Endodermal cell (in vitro differentiated cells): ENCODE measurements at places on chromosomes 16 and 17.
A peak's percentile ranks its signal among the peaks of the same experiment; 100 is the strongest.

GRCh38 chr16:30068750-30069610 is 3.4 kb downstream of the ALDOA start:
- peaks cover 3% of the 10 kb centered on the region for H3K4me1 ChIP-seq
- no peaks in the 10 kb centered on the region for H3K27me3 ChIP-seq
- H3K27ac ChIP-seq: no peak overlapping the region
- peaks cover 59% of the 10 kb centered on the region for H3K36me3 ChIP-seq
- peak; percentile 79 for DNase-seq

GRCh38 chr17:57337390-57337789 is 81.1 kb downstream of the MSI2 start:
- H3K27me3 ChIP-seq: no peaks in the 10 kb centered on the region
- no peaks in the 10 kb centered on the region for H3K4me1 ChIP-seq
- DNase-seq: no peak
- peak overlapping the region; percentile 29 for H3K27ac ChIP-seq

DNA sequence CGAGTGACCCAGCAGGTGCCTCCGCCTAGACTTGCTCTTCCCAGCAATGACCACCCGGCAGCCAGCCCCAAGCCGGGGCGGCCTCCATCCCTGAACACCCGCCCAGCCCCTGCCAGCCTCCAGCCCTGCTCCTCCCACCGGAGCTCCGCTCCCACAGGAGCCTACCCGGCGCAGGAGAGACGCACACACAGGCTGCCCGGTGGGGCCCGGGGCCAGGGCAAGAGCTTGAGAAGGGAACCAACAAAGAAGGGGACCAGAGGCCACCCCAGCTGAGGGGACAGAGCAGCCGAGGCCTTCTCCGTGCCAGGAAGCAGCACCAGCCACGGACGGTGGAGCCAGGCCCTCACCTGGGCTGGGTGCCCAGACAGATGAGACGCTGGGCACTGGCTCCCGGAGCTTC is 13.8 kb downstream of the PKD1 start:
- H3K36me3 ChIP-seq: no peaks in the 10 kb centered on the region
- H3K27me3 ChIP-seq: no peaks in the 10 kb centered on the region
- H3K27ac ChIP-seq: no peak overlapping the region
- no peak overlapping the region for H3K4me3 ChIP-seq
- no peak for DNase-seq

- no peak overlapping the region for H3K4me3 ChIP-seq
- no peaks in the 10 kb centered on the region for H3K4me1 ChIP-seq
- no peak overlapping the region for H3K27ac ChIP-seq
- no peaks in the 10 kb centered on the region for H3K27me3 ChIP-seq
- DNase-seq: no peak
- H3K36me3 ChIP-seq: peaks cover 5% of the 10 kb centered on the region
Measured at GRCh38 chr17:83046448-83047181, 32.8 kb upstream of the METRNL start.

DNA sequence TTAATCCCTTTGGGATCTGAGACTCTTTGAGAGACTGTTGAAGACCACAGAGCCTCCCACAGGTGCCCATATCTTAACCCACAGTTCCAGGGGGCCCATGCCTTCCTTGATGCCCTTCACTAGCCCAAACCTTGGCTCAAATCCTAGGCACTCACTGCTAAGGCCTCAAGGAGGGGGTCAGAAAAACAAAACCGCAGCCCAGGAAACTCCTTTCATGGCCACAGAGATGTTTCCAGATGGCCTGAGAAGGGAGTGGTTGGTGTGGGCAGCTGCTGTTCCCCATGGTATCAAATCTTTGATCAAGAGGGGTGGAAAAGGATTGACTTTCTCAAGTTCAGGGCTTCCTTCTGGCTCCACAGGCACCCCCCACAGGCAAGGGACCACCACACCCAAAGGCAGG is 44.7 kb downstream of the CDH1 start:
- no peak for DNase-seq
- no peaks in the 10 kb centered on the region for H3K36me3 ChIP-seq
- no peak overlapping the region for H3K27ac ChIP-seq
- no peaks in the 10 kb centered on the region for H3K27me3 ChIP-seq
- no peak overlapping the region for H3K4me3 ChIP-seq

DNA sequence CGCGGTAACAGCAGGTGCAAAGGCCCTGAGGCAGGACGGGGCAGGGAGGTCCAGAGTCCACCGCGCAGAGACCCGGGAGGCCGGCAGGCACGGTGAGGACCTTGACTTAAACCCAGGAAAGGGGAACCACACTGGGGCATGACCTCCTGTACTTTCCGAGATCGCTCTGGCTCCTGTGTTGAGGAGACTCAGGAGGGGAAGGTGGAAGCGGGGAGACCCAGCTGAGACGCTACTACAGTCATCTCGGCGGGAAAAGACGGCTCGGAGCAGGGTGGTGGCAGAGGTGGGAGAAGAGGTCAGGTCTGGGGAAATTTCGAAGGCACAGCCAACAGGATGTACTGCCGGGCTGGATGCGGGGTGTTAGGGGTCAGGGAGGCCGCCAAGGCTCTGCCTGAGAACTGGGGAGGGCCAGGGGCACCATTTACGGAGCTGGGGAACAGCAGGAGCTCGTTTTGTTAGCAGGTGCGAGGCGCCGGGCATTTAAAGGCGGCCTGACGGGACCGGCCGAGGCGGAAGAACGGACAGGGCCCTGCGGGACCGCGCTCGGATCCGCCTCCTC is 22.3 kb downstream of the NPTX1 start:
- H3K36me3 ChIP-seq: no peaks in the 10 kb centered on the region
- H3K4me1 ChIP-seq: no peaks in the 10 kb centered on the region
- peak overlapping the region; percentile 90 for H3K4me3 ChIP-seq
- H3K27me3 ChIP-seq: peaks cover 29% of the 10 kb centered on the region

DNA sequence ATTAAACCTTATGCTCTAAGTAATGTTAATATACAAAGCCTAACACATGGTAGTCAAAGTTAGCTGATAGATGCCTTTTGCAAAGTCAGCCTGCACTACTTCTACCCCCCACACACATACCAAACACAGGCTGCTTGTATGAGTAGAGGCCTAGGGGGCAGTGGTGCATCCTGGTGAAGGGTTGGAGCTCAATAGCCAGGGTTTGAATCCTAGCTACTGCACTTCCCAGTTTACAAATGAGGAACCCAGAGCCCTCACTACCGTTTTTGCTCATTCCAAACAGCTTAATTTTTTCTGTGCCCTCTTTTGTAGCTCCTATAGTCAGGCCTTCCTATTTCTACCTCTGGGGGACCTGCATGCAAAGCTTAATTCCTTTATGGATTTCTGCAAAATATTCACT is 18.9 kb upstream of the HYDIN start:
- H3K4me3 ChIP-seq: no peak overlapping the region
- no peaks in the 10 kb centered on the region for H3K4me1 ChIP-seq
- H3K27ac ChIP-seq: no peak overlapping the region

DNA sequence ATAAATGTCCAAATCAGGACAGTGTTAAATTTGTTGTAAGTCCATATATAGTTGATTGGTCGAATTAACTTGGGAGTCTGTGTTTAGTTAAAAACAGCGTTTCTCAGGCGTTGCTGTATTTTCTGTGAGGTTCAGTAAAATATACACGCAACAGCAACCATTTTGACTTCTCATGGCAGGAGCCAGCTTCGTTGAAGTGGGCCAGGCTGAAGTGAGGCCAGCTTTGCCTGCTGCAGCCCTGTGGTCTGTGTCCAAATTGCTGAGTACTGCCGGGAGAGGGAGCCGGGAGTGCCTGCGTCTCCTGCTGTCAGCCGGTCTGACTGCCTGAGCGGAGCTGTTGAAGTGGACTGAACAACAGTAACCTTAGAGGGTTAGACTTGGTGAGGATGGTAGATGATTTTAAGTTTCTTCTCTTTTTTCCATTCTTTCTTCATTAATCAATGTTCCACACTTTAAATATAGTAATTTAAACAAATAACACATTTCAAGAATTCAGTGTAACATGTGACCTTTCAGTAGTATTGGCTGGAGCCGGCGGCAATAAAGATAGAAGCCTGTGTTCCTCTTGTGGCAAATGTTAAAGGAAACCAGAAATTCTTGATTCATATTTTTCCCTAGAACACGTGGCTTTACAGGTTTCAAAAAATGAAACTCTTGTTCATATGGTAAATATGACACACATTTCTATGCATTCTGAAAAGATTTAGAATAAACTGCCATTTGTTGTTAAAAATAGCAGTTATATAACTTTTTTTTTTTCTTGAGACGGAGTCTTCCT is 37.0 kb upstream of the ZNF750 start:
- DNase-seq: peak; percentile 76
- peaks cover 8% of the 10 kb centered on the region for H3K36me3 ChIP-seq
- H3K27me3 ChIP-seq: no peaks in the 10 kb centered on the region
- H3K4me3 ChIP-seq: no peak overlapping the region

DNA sequence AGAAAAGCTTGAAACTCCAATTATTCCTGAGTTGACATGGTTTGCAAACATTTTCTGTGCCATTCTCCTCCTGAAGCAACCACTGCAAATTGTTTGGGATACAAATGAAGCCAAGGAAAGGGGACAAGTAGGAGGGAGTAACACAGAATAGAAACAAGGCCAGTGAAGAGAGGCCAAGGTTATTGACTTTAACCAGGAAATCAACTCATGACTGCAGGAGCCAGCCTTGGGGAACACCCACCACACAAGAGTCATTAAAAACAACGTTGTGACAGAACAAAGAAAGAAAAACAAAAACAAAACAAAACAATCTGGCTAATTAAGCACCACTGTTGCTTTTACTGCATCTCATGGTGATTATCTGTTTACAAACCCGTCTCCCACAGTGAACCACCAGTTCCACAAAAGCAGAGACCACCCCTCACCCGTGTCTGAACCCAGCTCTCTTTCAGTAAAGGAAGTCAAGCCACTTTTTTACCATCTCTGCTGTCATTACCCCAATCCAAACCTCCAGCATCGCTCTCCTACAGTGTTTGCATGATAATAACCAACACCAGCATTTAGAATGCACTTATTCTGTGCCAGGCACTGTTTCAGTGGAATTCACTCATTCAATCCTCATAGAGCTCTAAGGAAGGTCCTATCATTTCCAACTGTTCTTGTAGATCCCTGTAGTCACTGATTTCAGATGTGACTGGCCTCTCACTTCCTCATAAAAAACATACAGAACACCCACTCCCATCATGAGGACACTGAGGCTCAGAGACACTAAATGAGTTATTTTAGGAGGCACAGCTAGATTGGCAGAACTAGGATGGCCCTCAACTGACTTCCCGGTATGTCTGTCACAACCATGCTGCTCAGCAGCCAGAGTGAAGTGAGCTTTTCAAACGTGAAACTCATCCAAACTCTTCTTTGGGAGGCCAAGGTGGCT is 2.0 kb downstream of the ZDHHC1 start:
- H3K27me3 ChIP-seq: no peaks in the 10 kb centered on the region
- no peak overlapping the region for H3K27ac ChIP-seq
- no peaks in the 10 kb centered on the region for H3K36me3 ChIP-seq
- no peak for DNase-seq
- no peak overlapping the region for H3K4me3 ChIP-seq

- no peak for DNase-seq
- no peaks in the 10 kb centered on the region for H3K36me3 ChIP-seq
- H3K4me1 ChIP-seq: no peaks in the 10 kb centered on the region
- no peak overlapping the region for H3K27ac ChIP-seq
- no peak overlapping the region for H3K4me3 ChIP-seq
- no peaks in the 10 kb centered on the region for H3K27me3 ChIP-seq
Measured at GRCh38 chr17:78897664-78898047, 5.3 kb downstream of the CEP295NL start.

DNA sequence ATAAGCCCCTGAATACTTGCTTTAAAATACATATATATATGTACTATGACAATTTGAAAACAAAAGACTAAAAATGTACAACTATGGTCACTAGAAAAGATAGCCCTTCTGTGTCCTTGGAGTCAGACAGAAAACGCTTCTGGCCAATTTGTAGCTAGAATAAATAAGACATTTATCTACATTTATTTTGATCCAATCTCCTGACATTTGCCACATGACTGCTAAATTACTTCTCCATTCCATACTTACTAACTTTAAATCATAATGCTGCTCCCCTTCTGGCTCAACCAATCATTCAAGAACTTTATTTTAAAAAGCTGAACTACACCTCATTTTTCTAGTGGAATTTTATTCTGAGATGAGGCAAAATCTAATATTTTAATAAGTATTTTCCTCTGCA is 65.8 kb downstream of the CYTH1 start:
- no peak overlapping the region for H3K27ac ChIP-seq
- H3K27me3 ChIP-seq: no peaks in the 10 kb centered on the region
- peaks cover 13% of the 10 kb centered on the region for H3K4me1 ChIP-seq

GRCh38 chr16:66964049-66964448 is 3.0 kb downstream of the CES3 start:
- DNase-seq: no peak
- no peaks in the 10 kb centered on the region for H3K36me3 ChIP-seq
- no peaks in the 10 kb centered on the region for H3K27me3 ChIP-seq
- no peaks in the 10 kb centered on the region for H3K4me1 ChIP-seq
- H3K4me3 ChIP-seq: no peak overlapping the region

DNA sequence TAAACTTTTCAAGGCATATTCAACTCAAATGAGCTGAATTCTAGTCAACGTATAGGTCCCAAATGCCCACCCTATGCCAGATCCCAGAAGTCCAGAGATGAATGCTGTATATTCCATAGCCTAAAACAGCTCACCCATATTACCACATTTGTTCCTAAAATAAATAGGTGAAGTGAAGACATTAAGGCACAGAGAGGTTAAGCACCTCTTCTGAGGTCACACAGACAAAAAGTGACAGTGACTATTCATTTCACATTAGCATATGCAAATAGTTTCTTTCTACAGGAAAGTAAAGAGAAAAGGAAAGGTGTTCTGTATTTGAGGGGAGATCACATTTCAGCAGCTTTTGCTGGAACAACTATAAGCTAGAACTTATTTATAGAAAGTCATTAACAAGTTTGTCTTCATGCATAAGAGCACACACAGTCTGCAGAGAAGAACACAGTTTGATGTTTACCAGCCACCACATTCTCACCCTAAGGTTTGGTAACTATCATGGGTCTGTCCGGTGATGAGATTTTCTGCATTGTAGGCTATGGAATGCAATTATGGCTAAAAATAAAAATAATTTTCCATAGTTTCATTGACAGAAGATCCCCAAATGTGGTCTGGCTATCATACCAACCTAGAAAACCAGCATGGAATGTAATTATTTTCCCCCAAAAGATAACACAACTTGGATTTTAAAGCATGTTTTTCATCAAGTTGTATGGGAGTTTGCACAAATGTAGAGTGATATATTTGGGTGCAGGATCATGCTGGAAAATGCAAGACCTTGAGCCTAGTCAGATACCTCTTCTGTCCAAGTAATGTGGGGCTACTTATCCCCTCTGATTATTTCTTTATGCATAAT is 402.1 kb downstream of the UTP18 start:
- H3K36me3 ChIP-seq: no peaks in the 10 kb centered on the region
- H3K27me3 ChIP-seq: peaks cover 4% of the 10 kb centered on the region
- H3K27ac ChIP-seq: no peak overlapping the region
- H3K4me3 ChIP-seq: no peak overlapping the region
- DNase-seq: no peak

GRCh38 chr17:57511475-57512123 is 233.5 kb downstream of the CCDC182 start:
- peaks cover 3% of the 10 kb centered on the region for H3K4me1 ChIP-seq
- no peak overlapping the region for H3K4me3 ChIP-seq
- peak overlapping the region; percentile 12 for H3K27ac ChIP-seq
- no peaks in the 10 kb centered on the region for H3K36me3 ChIP-seq
- DNase-seq: no peak
- no peaks in the 10 kb centered on the region for H3K27me3 ChIP-seq

GRCh38 chr16:73536931-73537330 is 489.0 kb upstream of the ZFHX3 start:
- H3K27me3 ChIP-seq: no peaks in the 10 kb centered on the region
- no peak overlapping the region for H3K4me3 ChIP-seq
- H3K4me1 ChIP-seq: no peaks in the 10 kb centered on the region
- no peak for DNase-seq
